AG04450 (cell line): ENCODE measurements at places on chromosomes 2 and 18. TPM values are rescaled to one million over a fixed set of nuclear protein-coding genes. Genes with fewer than 3 reads are reported as not detected.
A peak's percentile ranks its signal among the peaks of the same experiment; 100 is the strongest.

DNA sequence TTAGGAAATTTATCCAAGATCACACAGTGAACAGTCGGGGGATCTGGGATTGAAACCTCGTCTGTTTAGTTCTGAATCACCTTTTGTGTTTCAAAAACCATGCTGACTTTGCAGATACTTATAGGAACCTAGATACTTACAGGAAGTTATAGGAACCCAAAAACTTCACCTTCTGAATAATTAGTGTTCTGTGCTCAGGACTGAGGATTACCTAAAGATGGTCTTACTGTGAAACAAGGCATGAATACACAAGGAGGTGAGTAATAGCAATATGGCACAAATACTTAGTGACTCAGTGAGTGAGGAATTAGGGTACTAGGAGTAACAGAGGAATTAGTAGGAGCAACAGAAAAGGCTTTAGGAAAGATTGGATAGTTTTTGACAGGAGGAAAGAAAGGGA is 145.5 kb downstream of the LRATD1 start:
- DNase-seq: no peak

- DNase-seq: no peak
Observed at GRCh38 chr2:229343661-229344060, 72.6 kb upstream of the PID1 start.

COL6A3 gene
- 1,384 and 2,107 TPM in 2 replicates for polyA plus RNA-seq

RPRM gene
- not detected in 2 replicates for polyA plus RNA-seq

- DNase-seq: no peak
Observed at GRCh38 chr2:44778221-44778654, 163.3 kb upstream of the SIX3 start.

DNA sequence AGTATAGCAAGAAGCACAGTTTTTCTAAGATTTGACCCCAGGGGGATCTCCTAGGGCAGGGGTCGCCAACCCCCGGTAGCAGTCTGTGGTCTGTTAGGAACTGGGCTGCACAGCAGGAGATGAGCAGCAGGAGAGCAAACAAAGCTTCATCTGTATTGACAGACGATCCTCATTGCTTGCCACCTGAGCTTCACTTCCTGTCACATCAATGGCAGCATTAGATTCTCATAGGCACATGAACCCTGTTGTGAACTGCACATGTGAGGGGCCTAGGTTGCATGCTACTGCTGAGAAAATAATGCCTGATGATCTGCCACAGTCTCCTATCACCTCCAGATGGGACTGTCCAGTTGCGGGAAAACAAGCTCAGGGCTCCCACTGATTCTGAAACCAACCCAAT is 136.2 kb downstream of the RGPD3 start:
- no peak for DNase-seq

GRCh38 chr2:176192351-176192750 is 3.9 kb downstream of the HOXD1 start:
- DNase-seq: no peak

ADGRF3 gene
- 0.02 TPM in 1 of 2 replicates, not detected in the other for polyA plus RNA-seq

DNA sequence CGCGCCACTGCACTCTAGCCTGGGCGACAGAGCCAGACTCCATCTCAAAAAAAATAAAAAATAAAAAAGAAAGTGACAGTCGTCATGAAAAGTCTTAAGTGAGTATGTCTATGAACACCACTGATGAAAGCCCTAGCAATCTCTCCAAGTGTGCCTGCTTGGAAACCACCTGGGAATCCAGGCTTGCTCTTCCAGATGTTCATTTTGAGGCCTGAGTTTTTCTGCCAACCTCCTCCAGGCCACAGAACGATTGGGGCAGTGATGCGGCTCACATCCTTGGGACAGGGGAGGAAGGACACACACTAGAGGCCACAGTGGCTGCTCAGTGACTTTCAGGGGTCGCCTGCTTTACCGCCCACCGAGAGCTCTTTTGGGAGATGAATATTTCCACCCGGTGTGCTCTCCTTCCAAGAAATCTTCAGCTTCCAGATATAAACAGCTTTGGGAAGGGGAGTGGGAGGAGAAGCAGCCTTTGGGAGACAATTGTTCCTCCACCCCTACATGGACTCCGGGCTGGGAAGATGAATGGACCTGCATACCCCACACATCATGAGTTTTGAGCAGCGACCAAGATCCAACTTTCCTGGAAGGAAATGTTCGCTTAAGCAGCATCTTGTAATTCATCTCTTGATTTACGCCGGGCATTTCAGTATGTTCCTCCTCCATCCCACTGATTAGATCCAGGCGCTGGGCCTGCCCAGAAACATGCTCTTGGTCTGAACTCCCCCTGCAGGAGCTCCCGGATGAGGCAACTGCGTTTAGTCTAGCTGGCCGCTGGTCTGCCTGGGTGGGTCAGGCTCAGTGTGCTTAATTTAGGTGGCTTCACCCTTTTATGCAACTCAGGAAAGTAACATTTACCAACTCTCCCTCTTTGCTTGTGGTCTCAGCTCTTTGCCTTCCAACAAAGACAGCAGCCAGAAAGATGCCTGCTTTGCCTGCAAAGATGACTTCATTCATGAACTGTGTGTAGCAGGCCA is 6.2 kb upstream of the ARMC9 start:
- peak; percentile 79 for DNase-seq
